ENCODE measurements at places on chromosomes 7 and 10.

DNA sequence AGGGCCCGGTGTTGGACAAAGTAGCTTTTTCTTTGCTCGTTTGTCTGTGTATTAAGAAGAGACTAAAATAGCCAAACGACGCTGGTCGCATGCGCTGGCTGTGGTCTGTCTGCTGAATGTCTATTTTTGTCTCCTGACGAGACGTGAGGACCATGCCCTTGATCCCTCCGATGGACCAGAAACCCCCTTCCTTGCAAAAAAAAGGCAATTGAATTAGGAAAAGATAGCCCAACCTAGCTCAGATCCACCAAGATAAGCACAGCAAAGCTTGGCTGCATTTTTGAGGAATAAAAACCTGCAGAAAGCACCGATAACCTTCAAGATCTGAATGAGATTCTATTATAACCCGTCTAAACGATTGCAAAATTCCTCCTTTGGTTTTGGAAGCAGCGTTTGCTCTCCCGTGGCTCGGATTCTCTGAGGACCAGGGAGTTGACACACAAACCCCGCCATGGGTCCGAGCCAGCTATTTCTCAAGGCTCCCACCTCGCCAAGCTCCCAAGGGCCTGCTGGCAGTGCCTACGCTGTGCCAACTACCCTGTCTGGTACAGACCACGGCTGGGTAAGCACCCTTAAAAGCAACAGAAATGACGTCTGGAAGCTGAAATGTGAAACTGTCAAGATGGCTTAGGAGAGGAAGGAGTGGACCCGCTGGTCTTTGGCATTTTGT is 17.7 kb upstream of the TTYH3 start:
- no peak for DNase-seq

- DNase-seq = no peak
Measured at GRCh38 chr10:68124718-68125117, 15.4 kb downstream of the MYPN start.

DNA sequence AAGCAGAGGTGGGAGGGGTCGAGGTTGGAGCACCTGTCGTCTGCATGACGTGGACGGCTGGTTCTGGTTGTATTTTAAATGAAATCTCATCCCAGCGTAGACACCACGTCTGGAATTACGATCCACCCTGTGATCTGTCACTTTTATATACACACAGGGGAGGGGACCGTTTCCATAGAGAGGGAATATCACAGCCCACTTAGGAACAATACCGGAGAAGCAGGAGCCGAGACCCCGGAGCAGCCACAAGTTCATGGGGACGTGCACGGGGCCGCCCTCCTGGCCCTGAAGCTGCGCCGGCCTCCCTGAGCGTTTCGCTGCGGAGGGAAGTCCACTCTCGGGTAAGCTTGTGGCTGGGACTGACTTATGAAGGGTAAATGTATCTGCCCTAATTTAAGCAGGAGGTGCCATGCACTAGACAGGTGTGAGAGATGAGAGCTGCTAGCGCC is at the start of gene UCN3:
Gene UCN3 (plus strand): TSS at position 77 of the 449 bp plus-strand sequence. CDS start 8,755 bp downstream, outside the sequence.
- no peak for DNase-seq

DNA sequence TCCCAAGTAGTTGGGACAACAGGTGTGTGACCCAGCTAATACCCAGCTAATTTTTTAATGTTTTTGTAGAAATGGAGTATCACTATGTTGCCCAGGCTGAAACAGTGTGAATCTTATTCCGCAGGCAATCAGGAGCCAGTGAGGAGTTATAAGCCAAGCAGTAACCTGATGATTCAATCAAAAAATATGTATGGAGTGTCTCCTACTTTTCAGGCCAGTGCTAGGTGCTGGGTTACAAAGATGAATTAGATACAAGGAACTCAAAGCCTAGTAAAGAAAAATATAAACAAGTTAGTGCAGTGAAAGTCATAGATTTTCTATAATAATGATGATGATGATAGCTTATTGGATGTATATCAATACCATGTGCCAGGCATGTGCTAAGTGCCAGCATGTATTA is 13.2 kb upstream of the IFRD1 start:
- DNase-seq = no peak
